ENCODE measurements at places on chromosomes 4 and X. TPM values are rescaled to one million over a fixed set of nuclear protein-coding genes. Genes with fewer than 3 reads are reported as not detected.

DNA sequence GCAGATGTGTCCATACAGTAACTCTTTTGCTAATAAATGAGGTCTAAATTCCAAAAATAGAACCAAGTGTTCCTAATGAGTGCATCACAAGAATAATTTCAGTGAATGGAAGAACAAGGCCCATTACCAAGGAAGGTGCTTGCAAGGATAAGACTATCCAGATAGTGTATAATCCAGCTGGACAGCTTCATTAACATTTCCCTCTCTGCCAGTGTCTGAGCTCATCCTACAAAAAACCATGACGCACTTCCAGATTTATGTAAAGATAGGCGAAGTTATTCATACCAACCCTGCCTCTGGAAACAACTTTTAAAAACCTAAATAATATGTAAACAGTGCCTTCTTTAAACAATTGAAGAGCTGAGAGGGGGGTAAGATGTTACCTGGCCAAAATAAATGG is 177.9 kb upstream of the STK26 start:
- DNase-seq, result no peak

GRCh38 chrX:106726485-106727437 is at the start of gene RNF128:
Gene RNF128 (plus strand): TSS chrX:106726701. CDS start chrX:106726914, 213 bp downstream.
- DNase-seq, result peak; percentile 79

The PDHA2 gene
- total RNA-seq, result not detected

- no peak for DNase-seq
Observed at GRCh38 chrX:53654376-53654775, 32.1 kb downstream of the HUWE1 start.

GRCh38 chr4:138736362-138736761 is 279.2 kb upstream of the NOCT start:
- no peak for DNase-seq

- peak; percentile 9 for DNase-seq
Observed at GRCh38 chr4:99763635-99764101, 53.0 kb upstream of the DAPP1 start.

The CAMK2D gene
- total RNA-seq, result 28.3 TPM

GRCh38 chrX:123779908-123780396 is 47.1 kb upstream of the THOC2 start:
- DNase-seq, result peak; percentile 12

DNA sequence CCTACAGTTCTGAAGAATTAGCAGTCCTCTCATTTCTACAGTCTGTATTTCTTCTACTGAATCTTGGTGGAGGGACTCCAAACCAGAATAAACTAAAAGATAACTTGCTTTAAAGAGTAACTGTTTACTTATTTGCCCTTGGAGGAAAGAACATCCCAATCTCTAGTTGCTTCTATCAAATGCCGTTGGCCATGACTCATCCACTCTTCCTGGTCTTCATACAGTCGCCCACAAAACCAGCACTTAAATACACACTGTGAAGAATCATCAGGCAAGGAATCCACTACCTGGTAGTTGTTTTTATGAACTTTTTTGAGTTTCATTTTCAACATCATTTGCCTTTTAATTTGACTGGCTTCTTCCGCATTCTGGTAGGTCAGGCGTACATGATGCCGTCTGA is 14.2 kb downstream of the ZNF518B start:
- no peak for DNase-seq

GRCh38 chr4:26108054-26108453 is 194.0 kb downstream of the SMIM20 start:
- DNase-seq, result no peak

DNA sequence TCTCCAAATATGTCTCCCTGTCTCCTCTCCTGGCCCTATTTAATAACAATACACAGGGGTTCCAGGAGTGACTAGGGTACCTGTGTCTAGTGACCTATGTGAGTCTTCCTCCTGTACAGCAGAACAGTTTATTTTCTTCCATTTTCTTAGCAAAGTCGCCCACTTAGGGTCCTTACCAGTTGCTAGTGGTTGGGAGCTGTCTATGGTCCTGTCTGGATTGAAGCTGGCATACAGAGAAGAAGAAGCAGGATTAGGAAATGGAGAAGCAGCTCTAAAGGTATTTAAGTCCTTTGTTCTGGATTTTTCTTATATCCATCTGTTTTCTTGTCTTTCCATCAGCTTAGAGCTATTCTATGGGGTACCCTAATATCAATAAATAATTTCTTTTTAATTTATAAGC is 587.1 kb upstream of the CPEB2 start:
- no peak for DNase-seq

GRCh38 chr4:107843391-107843790 is 18.7 kb downstream of the SGMS2 start:
- DNase-seq, result no peak

GRCh38 chr4:87943660-87944149 is 31.8 kb upstream of the SPP1 start:
- DNase-seq, result no peak

DNA sequence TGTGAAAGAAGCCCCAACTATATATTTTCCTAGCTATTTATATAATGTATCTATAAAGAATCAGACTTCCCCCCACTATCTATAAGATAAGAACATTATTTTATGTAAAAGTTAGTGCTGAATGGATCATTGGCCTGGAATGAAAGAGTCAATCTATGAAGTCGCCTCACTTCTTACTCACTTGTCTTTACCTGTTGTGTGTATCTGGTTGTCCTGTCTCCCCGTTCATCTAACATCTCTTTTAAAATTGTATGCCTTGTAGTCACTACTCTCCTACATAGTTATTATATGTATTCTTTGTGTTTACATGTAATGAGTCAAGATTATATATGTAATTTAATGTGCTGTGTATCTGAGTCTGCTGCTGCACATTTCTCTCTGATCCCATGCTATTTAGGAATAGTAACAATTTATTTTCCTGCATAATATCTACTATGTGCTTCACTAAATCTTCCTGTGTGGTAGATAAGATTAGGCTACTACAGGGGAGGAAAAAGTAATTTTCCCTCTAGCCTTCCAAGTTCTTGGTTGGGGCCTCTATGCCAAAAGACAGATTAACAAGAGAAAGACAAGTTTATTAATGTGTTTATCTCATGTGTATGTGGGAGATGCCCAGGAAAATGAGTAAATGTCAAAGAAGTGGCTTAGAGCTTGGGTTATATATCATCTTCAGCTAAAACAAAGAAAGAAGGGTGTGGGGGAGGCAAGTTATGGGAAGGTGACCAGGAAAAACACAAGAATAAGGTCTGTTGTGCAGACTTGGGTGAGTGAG is 77.6 kb upstream of the FRMPD4 start:
- DNase-seq, result no peak

The ARHGAP4 gene
- 3.8 TPM for total RNA-seq

DNA sequence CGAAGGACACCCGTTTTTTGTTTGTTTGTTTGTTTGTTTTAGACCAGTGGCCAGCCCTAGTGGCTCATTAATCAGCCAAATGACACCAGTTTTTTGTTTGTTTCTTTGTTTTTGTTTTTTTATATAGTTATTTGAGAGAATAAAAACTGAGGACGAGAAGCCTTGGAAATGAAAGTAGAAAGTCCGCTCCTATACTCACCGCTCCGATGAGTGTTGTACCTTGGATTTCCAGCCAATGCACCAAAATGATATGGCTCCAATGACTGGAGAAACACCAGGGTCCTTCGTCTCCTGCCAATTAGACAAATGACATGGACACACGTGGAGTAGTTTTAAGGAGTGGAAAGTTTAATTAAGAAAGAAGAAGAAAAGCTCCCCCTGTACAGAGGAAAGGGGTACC is 87.9 kb downstream of the ZXDA start:
- DNase-seq, result no peak

DNA sequence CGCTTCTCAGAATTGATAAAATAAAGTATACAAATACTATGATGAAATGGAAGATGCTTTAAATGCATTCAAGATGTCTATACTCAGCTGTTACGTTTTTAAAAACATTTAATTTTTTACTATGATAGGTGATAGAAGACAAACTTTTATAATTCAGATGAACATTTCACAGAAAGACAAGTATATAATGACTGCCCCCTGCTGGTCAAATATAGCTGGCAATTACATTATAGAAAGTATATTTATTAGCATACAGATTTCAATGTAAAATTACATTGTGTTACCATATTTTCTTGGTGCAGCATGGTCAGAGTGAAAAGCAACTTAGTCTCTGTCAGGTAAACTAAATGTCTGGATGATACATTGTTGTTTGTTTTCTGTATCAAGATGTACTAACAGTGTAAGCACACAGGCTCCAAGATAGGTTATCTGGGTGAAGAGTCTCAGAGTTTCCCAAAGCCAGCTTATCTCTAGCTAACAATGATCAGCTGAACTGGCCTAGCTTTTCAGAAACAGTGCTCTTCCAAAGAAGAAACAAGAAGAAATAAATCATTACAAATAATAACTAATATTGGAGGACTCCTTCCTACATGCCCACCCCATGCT is 54.1 kb downstream of the SRPX start:
- DNase-seq, result peak; percentile 35

DNA sequence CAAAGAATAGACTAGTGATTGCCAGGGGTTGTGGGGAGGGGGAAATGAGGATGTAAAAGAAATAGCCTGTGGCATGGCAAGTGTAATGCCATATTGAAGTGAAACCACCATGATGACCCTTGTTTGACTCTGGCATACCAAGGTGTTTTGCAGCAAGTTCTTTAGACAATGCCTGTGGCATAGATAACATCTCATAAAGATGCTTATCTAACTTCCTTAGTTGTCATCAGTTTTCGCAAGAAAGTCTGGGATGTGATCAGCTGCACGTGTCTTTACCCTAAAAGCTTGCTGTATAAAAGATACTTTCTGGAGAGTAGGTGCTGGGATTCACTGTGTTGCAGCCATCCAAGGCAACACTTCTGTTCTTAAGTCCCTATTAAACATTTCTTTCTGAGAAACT is 176.1 kb upstream of the MAGEB16 start:
- no peak for DNase-seq

GRCh38 chrX:45454290-45454689 is 253.6 kb upstream of the DIPK2B start:
- no peak for DNase-seq

DNA sequence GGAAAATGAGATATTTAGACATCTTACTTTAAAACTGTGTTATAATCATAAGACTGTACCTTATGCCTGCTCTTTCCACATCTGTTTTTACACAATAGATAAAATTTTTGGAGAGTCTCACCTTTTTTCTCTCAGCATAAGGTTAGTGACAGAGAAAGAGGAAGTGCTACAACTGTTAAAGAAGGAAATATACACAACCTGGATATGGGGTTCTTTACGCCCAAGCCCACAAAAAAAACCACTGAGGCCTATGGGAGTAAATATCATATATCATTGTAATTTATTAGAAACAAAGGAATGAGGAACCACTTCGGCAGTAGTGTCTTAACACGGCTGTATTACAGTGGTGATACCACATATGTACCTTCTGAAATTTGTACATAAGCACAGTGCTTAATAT is 265.9 kb upstream of the GK2 start:
- no peak for DNase-seq

DNA sequence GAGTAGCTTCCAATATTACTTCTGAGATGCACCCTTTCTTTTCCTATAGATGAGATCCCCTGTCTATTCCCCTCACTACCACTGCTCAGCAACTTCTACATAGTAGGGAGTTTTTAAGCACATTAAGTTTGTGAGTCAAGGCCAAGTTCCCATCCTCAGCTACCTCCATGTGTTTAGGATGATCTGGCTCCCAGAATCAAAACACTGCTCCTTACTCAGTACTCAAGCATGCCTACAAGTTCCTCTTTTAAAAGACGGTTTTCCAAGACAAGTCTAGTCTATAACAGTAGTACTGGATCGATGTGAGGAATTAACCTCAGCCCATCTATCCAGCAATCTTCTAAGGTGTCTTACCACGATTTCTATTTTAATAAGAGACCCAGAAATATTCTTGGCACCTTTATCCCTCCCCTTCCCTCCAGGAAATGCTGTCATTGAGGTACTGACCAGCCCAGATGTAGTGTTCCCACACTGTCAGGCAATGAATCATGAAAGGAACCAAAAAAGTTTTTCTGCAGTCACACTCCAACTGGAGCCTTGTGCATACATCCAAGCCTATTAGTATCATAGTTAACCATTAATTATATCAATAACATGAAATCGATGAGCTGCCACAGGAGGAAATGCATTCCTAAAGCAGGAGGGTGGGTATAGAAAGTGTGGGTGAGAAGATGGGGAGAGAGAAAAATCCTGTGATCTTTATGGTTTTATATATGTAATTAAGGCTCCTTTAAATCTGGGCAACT is 29.6 kb downstream of the AREG start:
- no peak for DNase-seq

- DNase-seq, result no peak
Observed at GRCh38 chr4:14864365-14865030, 137.8 kb upstream of the CPEB2 start.

The SMPX gene
- not detected for total RNA-seq

- no peak for DNase-seq
Observed at GRCh38 chr4:53461244-53461643, 83.8 kb downstream of the FIP1L1 start.

The ARHGEF9 gene
- total RNA-seq, result 24.7 TPM

GRCh38 chr4:80225595-80225994 is 28.3 kb downstream of the PRDM8 start:
- DNase-seq, result no peak

GRCh38 chr4:70680934-70681333 is 7.4 kb upstream of the UTP3 start:
- DNase-seq, result no peak

- DNase-seq, result peak; percentile 18
Observed at GRCh38 chr4:185470501-185471195, 885 bp downstream of the CCDC110 start.

- no peak for DNase-seq
Observed at GRCh38 chr4:66451741-66452140, 781.5 kb upstream of the EPHA5 start.

DNA sequence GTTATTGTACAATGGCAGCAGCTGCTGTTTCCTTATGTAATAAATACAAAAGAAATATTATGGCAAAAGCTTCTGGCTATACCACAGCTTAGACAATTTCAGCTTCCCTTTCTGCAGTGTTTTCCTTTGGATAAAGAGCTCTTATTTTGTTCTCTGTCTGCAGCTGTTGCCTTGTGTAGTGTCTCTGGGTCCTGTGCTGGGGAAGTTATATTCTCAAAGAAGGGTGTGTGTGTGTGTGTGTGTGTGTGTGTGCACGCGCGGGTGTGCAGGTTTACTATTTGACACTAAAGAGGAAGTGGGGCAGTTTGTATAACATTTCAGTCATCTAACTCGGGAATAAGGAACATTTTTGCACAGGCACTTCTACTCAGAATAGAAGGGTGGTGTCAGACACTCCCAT is 83.6 kb downstream of the REPS2 start:
- no peak for DNase-seq

The EMCN gene
- total RNA-seq, result not detected

The FRMPD3 gene
- 1.0 TPM for total RNA-seq

All from Calu3 (cell line).